ENCODE measurements at places on chromosomes 2 and 18.

DNA sequence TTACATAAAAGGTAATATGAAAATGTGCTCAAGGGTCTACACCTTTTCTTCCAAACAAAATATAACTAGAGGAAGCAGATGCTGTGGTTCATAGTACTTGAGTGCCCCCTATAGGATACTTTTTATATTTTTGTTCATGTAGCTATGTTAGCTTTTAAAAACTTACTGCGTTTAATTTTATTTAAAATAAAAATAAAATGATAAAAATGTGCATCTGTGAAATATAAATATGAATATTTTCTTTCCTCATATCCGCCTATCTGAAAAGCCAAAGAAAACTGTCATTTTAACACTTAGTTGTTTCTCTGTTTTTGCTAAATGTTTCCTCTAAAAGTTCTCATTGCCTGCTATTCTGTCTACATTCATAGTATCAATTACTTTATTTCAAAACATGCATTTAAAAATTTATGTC lies 9.6 kb upstream of the LRP1B start:
- DNase-seq: peak; percentile 1

- DNase-seq: no peak
Observed at GRCh38 chr2:191499874-191500565, 177.9 kb upstream of the NABP1 start.

DNA sequence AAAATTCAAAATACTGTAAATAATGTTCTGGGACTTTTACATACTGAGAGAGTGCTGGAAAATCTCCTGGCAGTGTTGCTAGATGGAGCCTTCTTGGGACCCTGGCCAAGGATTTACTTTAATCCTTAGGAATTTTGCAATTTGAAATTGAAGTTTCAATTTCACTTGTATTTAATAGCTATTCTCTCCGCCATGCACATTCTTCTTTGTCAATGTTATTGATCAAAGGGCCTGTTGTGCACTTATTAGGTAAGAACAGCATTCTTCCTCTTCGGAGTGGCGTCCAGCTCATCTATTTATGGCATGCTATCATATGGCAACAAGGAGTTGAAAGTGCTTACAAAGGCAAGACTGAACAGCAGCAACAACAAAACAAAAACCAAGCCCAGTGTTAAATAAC lies 40.1 kb upstream of the SOS1 start:
- DNase-seq: no peak

DNA sequence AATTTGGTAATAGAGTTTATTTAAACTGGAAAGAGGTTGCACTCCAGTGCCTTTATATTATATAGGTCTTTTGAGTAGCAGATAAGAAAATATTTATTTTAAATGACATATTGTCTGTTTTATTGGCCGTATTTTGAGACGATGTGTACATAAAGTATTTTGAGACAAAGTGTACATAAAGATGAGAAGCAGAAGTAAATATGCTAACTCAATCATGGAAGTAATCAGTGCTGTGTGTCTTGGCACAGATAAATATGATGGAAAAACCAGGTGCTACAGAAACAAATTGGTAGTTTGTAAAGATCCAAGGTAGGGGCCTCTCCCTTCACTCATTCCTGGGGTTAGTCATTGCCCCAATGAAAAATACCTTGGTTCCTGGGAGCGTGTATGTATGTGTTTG lies 382.9 kb downstream of the DSEL start:
- no peak for DNase-seq

DNA sequence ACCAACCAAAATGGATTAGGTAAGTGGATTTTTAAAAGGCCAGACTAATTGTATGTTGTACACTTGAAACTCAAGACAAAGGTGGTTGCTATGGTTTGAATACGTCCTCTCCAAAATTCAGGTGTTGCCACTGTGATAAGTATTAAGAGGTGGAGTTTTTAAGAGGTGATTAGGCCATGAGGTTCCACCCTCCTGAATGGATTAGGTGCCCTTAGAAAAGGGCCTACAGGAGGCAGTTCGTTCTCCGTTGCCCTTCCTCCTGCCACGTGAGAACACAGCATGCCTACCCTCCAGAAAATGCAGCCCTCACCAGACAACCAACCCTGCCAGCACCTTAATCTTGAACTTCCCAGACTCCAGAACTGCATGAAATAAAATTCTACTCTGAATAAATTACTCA lies 51.2 kb downstream of the CHMP3 start:
- no peak for DNase-seq

DNA sequence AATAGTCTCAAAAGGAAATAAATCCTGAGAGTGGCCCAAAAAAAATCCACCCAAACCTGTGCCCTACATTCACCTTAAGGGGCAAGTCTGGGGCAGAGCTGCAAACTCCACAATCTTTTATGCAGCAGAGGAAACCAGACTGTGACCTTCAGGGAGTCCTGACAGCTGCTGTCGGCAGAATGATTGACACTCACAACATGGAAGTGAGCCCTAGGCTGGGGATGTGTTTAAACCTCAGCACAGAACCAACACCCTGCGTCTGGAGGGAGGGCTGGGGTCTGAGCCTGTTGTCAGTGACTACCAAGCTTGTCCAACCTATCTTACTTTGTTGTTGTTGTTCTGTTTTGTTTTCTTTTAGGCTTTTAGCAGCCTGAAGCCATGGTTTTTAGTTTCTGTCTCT lies 39.6 kb downstream of the CRACDL start:
- DNase-seq: no peak

DNA sequence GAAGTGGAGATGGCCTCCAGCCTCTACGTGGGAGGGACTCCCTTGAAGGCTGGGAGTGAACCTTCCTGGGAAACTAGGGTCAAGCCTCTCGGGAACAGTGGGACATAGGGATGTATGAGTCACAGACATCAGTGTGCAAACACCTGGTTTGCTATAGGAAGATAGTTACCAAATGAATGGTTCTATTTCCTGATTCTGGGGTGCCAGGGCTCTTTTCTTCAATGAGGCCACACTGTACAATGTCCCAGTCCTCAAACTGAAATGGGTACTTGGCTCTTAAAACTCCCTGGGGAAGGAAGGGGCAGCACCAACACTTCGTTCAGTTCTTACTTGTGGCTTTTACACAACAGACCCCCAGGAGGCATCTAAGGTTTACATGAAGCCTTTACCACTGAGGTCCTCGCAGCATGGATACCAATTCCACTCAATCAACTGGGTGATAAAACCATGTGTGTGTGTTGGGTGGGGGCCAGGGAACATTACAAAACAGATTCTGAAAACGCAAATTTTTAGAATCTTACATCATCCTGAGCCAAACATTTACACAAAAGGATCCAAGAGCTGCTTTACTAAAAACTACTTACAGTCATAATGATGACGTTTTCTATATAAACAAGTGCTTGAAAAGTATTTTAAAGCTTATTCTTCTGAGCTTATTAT lies 10.4 kb downstream of the ERFE start:
- DNase-seq: no peak

DNA sequence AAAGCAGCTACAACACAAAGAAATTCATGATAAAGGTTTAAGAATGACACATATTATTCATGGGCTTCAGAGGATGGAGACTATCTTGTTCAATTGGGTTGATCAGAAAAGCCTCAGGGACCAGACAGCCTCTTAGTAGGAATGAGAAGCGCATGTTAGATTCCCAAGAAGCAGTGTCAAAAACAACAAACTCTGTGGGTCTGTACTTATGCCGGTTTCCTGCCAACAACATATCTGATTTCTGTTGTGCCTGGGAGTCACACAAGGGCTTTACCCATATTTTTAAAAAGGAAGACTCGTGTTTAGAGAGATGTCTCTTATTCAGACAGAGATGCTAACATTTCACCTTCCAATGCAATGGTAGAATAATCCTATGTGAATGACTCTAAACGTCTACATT lies 2180.6 kb upstream of the CELF4 start:
- DNase-seq: no peak

DNA sequence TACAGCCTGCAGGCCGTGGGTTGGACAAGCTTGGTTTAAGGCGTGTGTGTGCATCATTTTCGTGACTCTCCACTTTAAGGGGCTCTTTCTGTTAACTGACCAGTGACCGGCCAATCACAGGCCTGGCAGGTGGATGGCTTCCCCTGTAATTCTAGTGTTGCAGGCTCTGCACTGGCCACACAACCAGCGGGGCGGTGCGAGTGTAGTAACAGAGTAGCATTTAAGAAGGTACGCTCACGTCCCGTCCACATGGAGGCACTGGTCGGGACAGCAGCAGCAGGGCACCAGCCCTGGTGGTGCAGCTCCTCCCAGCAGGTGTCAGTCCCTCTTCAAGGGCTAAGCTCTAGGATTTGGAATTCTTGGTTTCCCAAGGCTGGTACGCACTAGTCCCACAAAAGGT lies 8.0 kb upstream of the ANO7 start:
- DNase-seq: no peak

DNA sequence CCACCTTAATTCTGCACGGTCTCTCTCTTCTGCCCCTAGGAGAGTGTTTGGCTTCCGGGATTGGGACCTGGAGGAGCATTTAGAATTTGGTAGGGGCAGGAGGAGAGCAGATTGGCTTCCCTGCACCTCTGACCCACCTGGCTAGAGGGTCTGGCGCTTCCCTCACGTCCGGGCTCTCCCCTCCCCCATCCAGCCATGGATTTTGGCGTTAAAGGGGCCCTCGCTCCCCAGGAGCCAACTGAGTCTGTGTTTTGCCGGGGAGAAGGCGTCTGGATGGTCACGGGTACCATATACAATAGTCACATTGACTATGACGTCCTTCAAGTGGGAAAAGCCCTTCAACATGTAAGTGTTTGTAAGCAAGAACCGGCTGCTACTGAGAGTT lies 6.6 kb downstream of the HOXD3 start:
- DNase-seq: no peak

GRCh38 chr2:176129813-176130146 lies 275 bp downstream of the HOXD8 start:
- DNase-seq: no peak

GRCh38 chr18:75211626-75211952 lies 992 bp downstream of the TSHZ1 start:
- no peak for DNase-seq

DNA sequence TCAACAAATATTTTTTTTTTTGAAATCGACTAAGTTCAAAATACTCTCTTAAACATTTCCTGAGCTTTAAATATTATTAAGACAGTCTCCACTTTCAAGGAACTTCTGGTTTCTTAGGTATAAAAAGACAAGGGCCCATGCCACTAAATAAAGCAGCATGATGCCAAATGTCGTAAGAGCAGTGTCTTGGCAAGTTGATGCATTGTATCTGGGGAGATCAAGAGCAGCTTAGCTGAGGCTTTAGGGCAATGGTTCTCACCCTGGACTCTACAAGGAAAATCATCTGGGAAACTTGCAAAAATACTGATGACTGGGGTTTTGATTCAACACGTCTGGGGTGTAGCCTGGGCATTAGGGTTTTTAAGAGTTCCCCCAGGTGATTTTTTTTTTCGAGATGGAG lies 41.3 kb downstream of the COL4A3 start:
- no peak for DNase-seq

- no peak for DNase-seq
Observed at GRCh38 chr2:84338069-84338468, 121.0 kb downstream of the SUCLG1 start.

- no peak for DNase-seq
Observed at GRCh38 chr2:101587251-101587650, 110.3 kb upstream of the MAP4K4 start.

- DNase-seq: no peak
Observed at GRCh38 chr18:74244554-74244953, 47.2 kb downstream of the CYB5A start.

DNA sequence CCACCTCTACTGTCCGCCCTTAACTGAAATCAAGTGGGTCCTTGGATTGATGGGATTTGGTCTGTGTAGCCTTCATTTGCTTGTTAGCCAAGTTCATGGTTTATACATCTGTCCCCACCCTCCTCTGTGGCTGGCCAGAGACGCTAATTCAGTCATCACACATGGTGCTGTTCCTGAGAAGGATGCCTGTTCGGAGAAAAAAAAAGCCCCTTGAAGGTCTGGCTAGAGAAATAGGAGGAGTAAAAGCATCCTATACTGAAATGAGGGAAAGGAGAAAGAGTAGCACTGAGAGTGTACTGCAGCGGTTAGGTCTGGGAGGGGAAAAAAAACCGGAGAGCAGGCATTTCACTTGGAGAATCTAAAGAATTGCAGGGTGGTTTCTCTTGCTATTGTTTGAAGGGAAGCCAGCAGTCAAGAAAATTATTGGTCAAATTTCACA lies 180.6 kb upstream of the EPAS1 start:
- DNase-seq: no peak

- no peak for DNase-seq
Observed at GRCh38 chr2:241072151-241072550, 29.9 kb downstream of the MTERF4 start.

GRCh38 chr2:27742571-27742970 lies 28.9 kb upstream of the MRPL33 start:
- no peak for DNase-seq

DNA sequence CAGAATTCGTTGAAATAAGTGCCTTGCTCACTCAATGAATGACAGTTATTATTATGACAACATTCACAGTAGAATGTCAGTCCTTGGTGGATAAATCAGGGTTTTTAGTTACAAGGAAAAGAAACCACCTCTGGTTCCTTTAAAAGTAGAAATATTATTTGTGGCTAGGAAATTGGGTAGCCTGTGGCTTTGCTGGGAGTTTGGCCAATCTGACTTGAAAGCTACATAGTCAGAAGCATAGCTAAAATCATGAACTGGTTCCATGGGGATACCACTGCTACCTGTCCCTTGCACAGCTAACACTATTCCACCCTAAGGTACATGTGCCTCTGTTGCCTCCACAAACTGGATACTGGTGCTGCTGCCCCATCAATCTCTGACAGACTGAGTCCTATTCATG lies 12.8 kb upstream of the SMCHD1 start:
- DNase-seq: no peak

DNA sequence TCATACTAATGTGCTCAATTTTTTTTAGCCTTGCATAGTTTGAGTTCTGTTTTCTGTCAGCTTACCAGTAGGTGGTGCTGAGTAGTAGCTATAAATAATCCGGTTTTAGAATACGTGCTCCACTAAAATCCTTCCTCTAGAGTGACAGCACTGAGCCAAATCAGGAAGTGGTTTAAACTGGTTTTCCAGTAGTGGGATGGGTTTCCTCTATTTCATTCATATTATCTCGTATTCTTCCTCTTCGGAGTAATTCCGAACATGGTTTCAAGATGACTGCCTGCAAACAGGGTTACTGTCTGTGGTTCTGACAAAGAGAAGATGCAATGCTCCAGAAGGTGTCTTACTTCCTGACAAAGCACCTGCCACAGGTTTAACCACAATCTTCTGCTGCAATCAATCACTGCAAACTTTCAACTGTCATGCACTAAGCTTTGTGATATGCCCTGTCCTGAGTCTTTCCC lies 496.9 kb upstream of the VRK2 start:
- no peak for DNase-seq

DNA sequence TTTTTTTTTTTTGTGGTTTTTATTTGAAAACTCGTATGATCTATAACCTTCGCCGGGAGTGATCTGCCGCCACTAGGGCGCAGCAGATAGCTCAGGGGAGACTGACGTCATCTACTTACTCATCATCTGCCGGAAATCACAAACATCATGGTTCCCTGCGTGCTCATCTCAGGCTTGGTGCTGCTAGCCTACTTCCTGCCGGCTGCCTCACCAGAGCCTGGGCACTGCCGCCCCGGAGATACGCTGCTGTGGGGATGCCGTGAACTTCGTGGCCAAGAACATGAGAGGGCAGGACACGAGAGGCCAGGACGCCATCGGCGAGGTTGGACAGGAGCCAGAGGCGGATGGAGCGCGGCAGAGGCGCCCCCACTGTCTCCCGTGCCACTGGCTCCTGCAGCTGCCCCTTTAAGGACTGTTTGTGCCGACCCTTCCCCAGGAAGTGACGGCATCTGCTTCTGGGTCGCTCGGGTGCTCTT lies 68.8 kb downstream of the DOK6 start:
- no peak for DNase-seq

All from CMK (cell line).